Stimulated activated CD4-positive, alpha-beta T cell treated with anti-CD3 and anti-CD28 coated beads, Interleukin-15, amount 100 ng/mL, for 48 hours (primary cell): ENCODE measurements at places on chromosomes 4 and X.

DNA sequence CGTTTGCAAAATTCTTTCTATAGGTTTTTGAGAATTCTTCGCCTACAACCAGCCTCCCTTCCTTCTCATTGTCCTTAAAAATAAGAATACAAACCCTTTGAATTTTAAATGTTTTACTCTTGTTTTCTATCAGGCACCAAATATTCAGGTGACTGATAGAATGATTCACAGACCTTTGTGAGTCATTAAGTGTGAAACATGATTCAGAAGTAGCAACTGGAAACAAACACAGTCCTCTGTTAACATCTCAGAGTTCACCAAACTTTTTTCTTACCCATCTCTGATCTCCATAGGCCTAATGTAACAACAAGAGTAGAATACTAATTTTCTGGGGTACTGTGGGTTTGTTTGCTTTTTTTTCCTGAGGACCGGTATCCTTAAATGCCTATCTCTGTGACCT, 63.4 kb upstream of the MAB21L2 start:
- no peak for DNase-seq

GRCh38 chr4:159239629-159240028, 136.8 kb downstream of the RAPGEF2 start:
- DNase-seq, result no peak

- DNase-seq, result no peak
These were observed 107.3 kb downstream of the PSAPL1 start for GRCh38 chr4:7327341-7327885.

- DNase-seq, result no peak
These were observed 30.5 kb downstream of the CXCL8 start for GRCh38 chr4:73770917-73771316.

- no peak for DNase-seq
These were observed 30.1 kb upstream of the MXD4 start for GRCh38 chr4:2291705-2292645.

- DNase-seq, result no peak
These were observed 32.7 kb upstream of the DAPP1 start for GRCh38 chr4:99783940-99784339.

DNA sequence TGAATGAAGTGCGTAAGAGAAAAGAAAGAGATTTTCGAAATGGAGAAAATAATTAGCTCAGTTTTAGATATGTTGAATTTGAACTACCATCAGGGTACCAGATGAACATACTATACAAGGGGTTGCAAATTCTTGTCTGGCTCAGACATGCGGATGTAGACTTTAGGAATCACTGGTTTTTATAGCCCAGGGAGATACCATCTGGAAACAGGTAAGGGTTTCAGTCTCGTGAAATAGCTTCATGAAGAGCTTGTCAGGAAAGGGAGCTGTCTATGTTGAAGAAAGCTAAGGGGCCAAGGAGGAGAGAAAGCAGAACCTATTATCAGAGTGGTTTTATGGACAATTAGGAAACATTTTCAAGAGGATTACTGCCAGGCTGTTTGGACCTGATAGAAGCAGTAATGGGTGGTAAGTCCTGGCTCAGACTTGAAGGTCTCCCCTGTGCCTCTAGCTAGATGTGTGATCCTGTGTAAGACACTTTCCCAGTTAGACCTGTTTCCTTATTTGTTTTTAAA, 6.7 kb downstream of the RAB9A start:
- no peak for DNase-seq

- no peak for DNase-seq
These were observed 1722.2 kb upstream of the AGA start for GRCh38 chr4:179164267-179164999.

- DNase-seq, result no peak
These were observed 64.6 kb downstream of the CRLF2 start for GRCh38 chrX:1147611-1148515.

DNA sequence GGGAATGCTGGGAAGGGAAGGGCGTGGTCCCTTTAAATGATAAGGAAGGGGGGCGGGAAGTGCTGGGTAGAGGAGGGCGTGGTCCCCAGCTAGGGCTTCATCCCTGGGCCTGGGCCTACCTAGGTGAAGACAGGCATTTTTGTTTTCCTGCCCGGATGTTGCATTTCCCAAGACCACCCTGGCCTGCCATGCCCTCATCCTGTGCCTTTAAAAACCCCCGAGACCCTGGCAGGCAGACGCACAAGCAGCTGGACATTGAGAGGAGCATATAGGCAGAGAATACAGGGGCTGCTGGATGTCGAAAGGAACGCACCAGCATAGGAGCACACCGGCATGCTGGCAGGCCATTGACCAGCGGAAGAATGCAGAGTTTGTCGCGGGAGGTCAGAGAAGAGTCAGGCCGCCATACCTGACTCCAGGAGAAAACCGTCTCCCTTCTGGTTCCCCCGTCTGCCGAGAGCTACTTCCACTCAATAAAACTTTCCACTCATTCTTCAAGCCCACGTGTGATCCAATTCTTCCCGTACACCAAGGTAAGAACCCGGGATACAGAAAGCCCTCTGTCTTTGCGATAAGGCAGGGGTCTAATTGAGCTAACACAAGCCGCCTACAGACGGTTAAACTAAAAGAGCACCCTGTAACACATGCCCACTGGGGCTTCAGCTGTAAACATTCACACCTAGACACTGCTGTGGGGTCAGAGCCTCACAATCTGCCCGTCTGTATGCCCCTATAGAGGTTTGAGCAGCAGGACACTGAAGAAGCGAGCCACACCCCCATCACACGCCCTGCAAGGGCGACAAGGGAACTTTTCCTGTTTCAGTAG, 2.9 kb upstream of the AGA start:
- no peak for DNase-seq

DNA sequence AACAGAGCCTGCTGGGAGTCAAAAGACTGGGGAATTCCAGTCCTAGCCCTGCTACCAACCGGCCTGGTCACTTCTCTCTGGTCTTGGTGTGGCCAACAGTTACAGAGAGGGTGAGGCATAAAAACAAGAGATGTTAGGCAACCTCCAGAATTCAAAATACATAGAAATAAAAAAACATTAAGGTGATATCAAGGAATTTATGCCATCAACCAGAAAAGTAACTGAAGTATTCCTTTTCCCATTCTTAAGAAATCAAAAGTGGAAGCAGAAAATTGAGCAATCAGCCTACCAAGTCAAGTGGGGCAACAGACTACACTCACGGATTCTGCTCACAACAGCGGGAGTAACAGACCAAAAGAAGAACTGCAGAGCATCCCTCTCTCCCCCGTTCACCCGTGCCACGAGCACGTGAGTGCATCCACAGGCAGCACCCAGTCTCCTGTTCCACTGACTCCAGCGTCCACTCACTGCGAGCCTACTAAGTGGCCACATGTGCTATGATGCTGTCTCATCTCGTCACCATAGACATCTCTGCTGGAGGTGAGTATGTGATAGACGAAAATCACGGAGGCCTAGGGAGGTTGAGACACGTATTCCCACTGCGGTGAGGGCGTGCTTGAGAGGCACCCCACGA, 29.3 kb downstream of the AFAP1 start:
- DNase-seq, result no peak

DNA sequence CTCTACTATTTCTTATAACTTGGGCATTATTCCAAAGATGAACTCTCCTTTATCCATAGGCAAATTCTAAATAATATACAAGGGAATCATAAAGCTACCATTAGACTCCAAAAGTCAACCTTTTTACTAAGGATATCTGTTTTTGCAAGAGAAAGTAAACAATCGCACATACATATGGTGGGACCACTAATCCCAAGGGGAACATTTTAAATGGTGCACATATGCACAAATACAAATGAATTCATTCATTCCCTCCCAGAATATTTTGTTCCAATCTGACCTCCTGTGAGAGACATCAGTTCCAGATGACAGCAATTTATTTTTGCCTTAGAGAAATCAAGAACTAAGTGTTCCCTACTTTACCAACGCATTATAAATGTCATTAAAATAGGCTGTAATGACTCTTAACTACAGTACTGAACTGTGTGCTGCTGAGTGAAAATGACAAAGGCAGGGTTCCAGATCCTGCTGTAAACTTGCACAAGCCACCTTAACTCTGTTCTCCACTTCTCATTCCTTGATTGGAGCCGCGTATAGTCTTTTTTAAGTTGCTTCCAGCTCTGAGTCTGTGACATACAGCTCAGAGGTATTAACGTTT, 2.0 kb downstream of the DHX15 start:
- no peak for DNase-seq

- no peak for DNase-seq
These were observed 15.5 kb downstream of the P2RY8 start for GRCh38 chrX:1521459-1521956.

- no peak for DNase-seq
These were observed 151.3 kb upstream of the FAM47C start for GRCh38 chrX:36856849-36857248.

DNA sequence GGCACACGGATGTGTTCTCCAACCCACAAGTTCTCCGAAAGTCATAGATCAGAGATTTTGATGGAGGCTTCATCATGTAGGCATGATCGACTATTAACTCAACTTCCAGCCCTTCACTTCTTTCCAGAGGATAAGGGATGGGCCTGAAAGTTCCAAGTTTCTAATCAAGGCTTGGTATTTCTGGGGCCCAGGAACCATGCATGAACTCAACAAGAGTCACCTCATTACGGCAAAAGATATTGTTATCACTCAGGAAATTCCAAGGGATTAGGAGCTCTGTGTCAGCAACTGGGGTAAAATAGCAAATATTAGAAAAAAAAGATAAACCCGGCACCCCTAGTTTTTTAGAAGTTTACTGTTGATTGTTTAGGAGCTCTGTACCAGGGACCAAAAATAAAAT, 240.1 kb upstream of the PPP1R2C start:
- no peak for DNase-seq
